ENCODE measurements at places on chromosomes 4 and X.

GRCh38 chr4:118989098-118990080 lies 100.7 kb downstream of the SYNPO2 start:
- DNase-seq: no peak

DNA sequence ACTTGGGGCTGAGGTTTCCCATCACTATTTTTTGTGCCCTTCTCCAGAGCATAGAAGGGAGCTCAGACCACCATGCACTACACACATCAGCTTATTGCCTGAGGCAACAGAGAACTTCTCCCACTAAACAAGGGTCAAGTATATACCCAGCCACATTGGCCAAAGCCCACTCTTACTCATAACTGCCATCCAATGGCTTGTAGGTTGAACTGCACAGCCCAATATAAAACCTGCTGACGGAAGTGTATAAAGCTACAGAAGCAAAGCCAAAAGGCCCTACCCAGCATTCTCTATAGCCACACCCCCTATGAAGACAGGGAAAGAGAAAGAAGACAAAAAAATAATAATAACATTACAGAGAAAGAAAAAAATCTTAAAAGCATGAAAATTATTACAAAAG lies 139.7 kb downstream of the LRBA start:
- no peak for DNase-seq

- DNase-seq: no peak
These were observed 20.5 kb downstream of the PHOX2B start for GRCh38 chr4:41727861-41728572.

GRCh38 chr4:114512595-114513295 lies 85.9 kb upstream of the UGT8 start:
- DNase-seq: no peak

DNA sequence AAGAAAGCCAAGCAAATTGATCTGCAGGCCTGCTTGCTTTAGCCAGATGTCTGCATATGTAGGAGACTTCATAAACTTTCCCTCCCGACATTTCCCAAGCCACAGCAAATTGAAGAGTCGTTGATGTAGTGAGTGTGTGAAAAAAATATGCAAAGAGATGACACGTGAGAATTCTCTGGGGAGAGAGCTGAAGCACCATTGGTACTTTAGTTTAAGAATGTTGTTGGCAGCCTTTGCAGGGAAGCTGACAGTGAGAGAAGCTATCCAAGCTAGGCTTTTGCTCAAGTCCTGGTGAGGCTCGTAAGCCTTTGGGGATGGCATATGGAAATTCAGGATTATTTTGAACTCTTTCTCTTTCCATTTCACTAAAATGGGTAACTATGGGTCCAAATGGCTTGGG lies 87.5 kb downstream of the GLRA2 start:
- no peak for DNase-seq

GRCh38 chr4:5237086-5237660 lies 185.9 kb downstream of the STK32B start:
- DNase-seq: no peak

DNA sequence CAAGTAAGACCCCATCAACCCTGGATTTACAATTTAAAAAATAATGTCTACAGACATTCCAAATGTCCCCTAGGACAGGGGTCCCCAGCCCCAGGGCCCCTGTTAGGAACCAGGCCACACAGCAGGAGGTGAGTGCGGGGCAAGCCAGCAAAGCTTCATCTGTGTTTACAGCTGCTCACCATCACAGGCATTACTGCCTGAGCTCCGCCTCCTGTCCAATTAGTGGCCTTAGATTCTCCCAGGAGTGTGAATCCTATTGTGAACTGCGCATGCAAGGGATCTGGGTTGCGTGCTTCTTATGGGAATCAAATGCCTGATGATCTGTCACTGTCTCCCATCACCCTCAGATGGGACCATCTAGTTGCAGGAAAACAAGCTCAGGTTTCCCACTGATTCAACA lies 146.1 kb downstream of the ATP10D start:
- no peak for DNase-seq

- no peak for DNase-seq
These were observed 81.8 kb downstream of the CPZ start for GRCh38 chr4:8674311-8674885.

- no peak for DNase-seq
These were observed 245.1 kb downstream of the PPP3CA start for GRCh38 chr4:101102114-101102742.

- no peak for DNase-seq
These were observed 1624.0 kb upstream of the IGFBP7 start for GRCh38 chr4:58734030-58734674.

DNA sequence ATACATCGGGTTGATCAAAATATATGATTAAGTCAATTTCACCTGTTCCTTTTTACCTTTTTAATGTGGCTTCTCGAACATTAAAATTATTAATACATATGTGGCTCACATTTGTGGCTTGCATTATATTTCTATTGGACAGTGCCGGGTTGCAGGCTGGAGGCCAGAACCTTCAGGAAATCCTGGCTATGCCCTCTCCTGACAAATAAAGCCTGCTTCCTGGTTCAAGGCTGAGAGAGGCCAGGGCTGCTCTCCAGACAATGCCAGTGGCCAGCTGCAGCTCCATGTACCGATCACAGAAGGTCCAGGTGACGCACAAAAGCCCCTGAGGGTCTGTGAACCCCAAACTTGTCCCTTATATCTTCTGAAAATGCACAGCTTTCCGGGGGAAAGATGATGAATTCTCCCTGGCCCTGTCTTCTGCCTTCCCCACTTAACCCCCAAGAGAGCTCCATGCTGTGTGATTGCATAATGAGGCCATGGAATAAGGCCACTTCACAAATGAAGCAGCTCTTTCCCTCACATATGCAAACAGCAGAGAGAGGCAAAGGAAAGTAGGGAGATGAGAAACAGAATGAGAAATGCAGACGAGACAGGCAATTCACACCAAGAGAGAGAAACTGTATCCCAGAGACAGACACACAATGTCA lies 241.2 kb downstream of the BCOR start:
- DNase-seq: no peak

- DNase-seq: peak; percentile 56
These were observed 25.1 kb upstream of the JAKMIP1 start for GRCh38 chr4:6225469-6225868.

- no peak for DNase-seq
These were observed 30.8 kb downstream of the GPM6B start for GRCh38 chrX:13786048-13786447.
